ENCODE measurements at places on chromosomes 6 and 20. TPM values are rescaled to one million over a fixed set of nuclear protein-coding genes. Genes with fewer than 3 reads are reported as not detected.
A peak's percentile ranks its signal among the peaks of the same experiment; 100 is the strongest.

- DNase-seq: no peak
These were observed 228.0 kb upstream of the PLN start for GRCh38 chr6:118319894-118320649.

GRCh38 chr6:56808871-56809359 is 146.0 kb upstream of the BEND6 start:
- no peak for DNase-seq

DNA sequence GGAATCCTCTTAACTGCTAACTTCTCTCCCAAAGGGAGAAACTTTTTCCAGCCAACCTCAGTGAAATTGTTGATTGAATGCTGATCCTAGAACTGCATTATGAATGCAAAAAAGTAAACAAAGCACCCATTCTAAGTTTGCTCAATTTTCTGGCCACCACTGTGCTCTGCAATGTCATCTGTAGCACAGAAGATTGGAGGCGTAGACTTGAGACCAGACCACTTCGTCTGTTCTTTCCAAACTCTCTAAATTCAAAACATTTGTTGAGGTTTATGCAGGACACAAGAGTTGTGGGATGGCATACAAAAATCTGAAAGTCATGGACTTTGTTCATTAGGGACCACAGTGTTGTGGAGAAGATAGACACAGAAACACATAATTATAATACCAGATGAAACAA is 11.1 kb upstream of the TSPYL1 start:
- no peak for DNase-seq

The DEFB112 gene
- not detected for total RNA-seq

DNA sequence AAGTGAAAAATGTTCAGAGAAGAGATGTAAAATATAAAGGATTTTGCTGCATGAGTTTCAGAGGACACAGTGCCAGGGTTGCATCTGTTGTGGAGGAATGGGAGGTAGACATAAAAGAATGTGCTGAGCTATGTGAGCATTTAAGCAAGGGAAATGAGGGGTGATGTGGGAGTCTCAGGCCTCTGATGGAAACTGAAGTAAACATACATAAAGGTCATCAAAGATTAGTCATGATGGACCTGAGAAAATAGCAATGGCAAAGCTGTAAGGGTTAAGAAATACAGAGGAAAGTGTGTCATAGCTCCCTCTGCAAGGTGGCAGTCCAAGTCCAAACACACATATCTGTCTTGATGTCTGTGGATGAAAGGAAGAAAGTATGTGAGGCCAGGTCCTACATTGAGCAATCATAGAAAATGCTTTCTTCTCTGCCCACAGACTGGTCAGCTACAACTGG is 306.6 kb upstream of the ECI2 start:
- DNase-seq: no peak

GRCh38 chr6:110137924-110138887 is 41.3 kb downstream of the WASF1 start:
- no peak for DNase-seq

GRCh38 chr6:16306334-16306733 is 67.9 kb downstream of the GMPR start:
- no peak for DNase-seq

The CFAP206 gene
- total RNA-seq: 0.11 TPM

DNA sequence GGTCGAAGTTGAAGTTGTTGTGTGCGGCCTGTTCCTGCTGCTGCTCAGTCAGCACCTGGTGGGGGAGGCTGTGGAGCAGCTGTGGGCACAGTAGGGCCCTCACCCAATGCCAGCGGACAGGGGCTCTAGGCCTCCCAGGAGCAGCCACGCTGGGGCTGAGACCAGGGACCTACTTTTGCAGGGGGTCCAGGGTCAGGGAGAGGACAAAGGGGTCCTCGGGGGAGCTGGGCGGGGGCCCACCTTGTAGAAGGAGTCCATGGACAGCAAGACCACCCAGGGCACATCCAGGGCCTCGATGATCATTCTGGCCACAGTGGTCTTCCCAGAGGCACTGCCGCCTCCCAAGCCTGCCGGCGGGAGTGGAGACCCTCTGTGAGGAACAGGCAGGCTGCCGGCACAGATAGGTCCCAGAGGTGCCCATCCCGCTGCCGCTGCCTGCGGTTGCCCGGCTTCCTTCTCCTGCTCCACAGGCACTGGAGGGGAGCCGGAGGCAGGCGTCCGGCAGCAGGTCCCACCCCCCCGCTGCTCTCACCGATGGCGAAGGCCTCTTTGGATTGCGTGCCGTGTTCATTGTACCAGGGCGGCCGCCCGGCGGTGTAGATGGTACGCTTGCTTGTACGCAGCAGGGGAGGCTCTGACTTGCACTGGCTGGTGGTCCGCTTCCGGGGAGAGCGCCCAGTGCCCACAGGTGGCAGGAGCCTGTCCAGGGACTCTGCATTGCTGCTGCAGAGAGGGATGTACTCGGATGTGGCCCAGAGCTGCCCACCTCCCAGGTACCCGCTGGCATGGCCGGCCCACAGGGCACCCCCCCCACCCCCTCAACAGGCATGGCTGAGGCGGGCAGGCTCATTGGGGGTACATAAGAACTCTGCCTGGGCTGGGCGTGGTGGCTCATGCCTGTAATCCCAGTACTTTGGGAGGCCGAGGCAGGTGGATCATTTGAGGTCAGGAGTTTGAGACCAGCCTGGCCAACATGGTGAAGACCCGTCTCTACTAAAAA is 10.0 kb downstream of the UCKL1 start:
- DNase-seq: peak; percentile 62

- DNase-seq: no peak
These were observed 705.7 kb upstream of the SLC35B3 start for GRCh38 chr6:9140951-9141460.

Measured in Right ventricle myocardium inferior (tissue), 1 donor.